ENCODE measurements at places on chromosomes 3 and 15.

DNA sequence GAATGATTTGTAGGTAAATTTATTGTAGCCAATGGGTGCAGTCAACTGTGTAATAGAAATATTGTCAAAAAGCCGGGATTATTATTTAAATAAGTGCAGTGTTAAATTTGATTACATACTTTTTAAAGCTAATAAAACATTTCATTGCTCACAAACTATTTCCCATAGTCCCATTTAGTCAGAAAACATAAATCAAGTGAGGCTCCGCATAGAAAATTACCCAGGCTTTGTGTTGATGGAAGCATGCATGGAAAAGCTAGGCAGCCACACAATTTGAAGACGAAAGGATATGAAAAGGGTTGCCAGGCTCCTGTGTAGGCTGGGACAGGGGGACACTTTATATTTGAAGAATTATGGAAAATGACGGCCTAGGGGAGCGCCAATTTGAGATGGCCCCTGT lies 82.3 kb downstream of the LRTM1 start:
- no peak for DNase-seq

- no peak for DNase-seq
These were observed 46.3 kb downstream of the SENP7 start for GRCh38 chr3:101466465-101467309.

DNA sequence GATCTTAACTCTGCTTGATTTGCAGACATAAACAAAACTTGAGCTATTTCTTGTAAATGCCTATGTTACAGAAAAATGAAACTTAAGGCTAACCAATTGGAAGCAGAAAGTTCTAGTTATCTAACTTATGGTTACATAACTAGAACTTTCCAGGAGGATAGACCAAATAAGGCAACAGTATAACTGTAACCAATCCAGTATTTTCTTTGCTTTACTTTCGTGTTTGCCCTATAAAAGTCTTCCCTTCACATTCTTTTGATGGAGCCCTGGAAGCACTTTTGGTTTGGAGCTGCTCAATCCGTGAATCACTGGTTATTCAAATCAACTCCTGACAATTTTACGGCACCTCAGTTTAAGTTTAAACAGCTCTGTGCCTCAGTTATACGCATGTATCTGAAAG lies 164.6 kb downstream of the SUCLG2 start:
- DNase-seq, result no peak

DNA sequence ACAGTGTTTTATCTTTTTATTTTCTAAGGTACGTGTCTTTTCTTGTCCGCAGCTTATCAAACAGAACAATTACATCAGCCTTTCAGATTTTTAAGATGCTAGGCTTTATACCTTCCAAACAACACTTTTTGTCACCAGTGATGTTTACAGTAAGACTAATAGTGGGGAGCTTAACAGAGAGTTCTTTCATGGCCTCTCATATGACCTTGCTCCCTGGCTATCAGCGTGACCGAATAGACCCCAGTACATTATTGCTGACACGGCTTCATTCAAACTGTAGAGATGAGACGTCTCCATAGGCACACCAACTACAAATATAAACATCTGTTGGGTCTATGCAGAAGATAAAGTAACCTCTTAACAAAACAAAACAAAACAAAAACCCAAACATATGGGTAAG lies 477.6 kb upstream of the KCNMB2 start:
- DNase-seq, result no peak
